CD4-positive, alpha-beta T cell treated with Interleukin-15 for 4 hours (primary cell): ENCODE measurements at places on chromosomes 1 and 21.

GRCh38 chr1:36484099-36484498, 1.4 kb upstream of the CSF3R start:
- DNase-seq: no peak

DNA sequence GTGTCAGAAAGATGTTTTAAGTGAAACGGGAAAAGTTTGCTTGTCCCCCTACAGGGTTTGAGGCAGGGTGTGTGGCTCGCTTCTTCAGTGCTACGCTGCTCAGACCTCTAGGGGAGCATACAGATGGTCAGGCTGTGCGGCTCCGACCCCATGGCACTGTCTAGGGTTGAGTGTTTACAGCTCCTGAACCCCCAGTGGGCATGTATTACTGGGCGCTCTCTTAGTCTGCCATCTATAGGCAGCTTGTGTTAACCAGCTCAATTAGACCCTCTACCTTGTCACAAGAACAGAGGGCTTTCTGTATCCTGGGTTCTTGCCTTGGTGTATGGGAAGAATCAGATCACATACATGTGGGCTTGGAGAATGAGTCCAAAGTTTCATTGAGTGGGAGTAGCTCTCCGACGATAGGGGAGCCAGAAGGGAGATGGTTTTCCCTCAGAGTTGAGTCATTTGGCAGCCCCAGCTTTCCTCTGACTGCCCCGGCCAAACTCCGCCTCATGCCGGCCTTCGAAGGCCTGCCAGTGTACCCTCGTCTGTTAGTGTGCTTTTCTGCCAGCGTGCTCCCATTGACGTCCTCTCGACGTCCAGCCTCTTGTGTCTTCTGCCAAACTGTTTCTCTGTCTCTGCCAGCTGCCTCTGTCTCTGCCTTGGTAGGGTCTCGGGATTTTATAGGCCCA, 38.6 kb upstream of the ADGRL4 start:
- DNase-seq: no peak

DNA sequence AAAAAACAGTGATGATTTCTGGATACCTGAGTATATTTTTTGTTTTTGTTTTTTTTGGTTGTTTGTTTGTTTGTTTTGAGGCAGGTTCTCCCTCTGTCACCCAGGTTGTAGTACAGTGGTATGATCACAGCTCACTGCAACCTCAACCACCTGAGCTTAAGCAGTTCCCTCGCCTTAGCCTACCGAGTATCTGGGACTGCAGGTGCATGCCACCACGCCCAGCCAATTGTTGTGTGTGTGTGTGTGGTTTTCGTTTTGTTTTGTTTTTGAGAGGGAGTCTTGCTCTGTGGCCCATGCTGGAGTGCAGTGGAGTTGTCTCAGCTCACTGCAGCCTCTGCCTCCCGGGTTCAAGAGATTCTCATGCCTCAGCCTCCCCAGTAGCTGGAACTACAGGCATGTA, 55.3 kb upstream of the RCC1 start:
- DNase-seq: no peak

- peak; percentile 47 for DNase-seq
Measured at GRCh38 chr1:116321766-116322175, 51.3 kb upstream of the ATP1A1 start.

DNA sequence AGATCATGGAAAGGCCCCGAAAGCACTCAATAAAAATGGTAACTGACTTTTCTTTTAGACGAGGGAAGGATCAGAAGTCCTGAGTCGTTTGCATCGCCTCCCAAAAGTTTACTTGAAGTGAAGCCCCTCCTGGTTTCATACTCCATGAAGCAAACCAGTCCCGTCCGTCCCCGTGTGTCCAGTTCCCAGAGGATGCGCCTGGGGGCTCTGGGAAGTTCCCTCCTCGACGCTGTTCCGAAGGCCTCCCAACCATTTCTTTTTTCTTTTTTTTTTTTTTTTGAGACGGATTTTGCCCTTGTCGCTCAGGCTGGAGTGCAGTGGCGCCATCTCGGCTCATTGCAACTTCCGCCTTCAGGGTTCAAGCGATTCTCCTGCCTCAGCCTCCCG, 661 bp upstream of the OSCP1 start:
- DNase-seq: no peak

DNA sequence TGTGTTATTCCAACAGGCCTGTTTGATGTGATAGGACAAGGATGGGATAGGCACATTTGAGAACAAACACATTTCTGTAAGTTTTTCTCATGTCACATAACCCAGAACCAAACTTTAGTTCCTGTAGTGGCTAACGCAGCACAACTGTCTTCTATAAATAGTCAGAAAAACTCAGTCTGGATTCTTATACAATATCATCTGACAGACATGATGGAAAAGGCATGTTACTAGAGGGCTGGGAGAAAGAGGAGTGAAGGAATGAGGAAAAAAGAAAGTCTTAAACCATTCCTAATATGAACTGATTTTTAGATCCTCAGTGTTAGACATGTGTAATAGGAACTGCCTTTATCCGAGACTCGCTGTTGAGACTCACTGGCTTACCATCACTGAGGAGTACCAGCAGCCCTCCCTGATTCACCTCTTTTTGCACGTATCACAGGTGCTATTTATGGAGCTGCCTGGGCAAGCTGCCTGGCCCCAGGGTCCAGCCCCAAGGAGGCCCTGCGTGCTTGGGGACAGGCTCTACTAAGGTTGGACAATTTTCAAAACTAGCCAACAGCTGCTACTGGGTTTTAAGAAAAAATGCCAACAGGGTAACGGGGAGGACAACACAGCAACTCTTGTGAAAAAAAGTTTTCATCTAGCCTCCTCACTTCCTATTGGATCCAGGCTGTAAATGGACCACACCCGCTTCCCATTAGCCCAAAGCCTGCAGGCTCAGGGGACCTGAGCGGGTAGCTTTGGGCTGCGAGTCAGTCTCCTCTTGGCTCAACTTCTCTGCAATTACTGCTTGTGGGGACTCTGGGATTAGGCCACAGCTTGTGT, 30.7 kb upstream of the SERBP1 start:
- no peak for DNase-seq

DNA sequence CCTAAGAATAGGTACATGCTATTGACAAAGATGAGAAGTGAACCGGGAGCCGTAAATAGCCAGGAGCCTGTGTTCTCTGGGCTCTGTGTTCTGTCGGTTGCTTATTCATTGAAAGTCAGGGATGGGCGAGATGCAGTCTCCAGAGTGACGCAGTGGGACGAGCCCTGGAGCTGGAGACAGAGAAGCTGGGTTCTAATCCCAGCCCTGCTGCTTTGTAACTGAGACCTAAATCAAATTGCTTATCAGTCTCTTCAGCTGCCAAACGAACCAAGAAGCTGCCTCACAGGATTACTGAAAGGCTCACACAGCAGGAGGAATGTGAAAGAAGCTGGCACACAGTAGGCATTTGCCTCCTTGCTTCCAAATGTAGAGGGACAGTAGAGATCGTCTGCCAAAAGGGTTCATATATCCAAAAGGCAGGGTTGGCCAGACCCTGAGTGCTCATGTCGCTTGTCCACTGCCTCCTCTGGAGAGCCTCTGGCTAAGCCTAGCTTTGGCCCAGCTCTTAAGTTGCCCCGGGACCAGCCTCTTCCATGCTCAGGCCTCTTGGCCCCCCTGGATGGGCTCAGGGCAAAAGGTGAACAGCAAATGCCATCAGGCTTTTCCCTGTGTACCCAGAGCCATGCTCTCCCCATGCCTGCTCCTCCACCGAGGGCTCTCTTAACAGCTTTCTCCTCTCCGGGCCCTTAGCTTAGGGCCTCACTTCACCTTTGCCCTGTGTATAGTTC, 134.2 kb upstream of the IPO9 start:
- DNase-seq: no peak

DNA sequence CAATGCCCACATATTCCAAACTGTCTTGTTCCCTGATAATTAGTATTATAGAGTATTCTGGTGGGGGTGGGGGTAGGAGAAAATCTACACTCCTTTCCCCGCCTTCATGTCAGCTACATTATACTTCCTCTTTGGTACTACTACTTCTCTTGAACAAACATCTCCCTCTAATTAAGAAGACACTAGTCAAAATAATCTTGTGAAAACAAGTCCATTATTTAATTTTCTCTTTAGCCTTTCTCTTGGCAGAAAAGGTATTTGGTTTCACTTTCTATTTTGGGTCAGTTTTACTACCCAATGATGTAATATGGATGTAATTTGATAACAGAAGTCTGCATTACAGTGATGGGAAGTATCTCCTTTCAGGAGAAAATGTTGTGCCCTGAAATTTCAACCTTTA, 22.5 kb downstream of the NTMT2 start:
- no peak for DNase-seq

- DNase-seq: no peak
Measured at GRCh38 chr1:3454811-3455618, 550 bp downstream of the ARHGEF16 start.
